NCI-H524 treated with DMSO at 0.1 percent for 48 hours (cell line): ENCODE measurements at places on chromosomes 3 and 15.

- no peak for DNase-seq
Observed at GRCh38 chr15:40470423-40471104, at the start of gene CHST14. Gene CHST14, plus strand, starts transcription at chr15:40470984. Its CDS starts 230 bp downstream, at chr15:40471214.

DNA sequence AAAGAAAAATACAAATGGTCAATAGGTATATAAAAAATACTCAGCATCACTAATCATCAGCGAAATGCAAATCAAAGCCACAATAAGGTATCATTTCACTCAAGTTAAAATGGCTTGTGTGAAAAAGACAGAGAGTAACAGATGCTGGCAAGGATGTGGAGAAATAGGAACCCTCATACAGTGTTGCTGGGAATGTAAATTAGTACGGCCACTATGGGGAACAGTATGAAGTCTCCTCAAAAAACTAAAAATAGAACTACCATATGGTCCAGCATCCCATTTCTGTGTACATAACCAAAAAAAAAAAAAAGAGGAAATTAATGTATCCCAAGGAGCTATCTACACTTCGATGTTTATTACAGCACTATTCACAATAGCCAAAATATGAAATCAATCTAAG, 98.1 kb upstream of the TGFBR2 start:
- DNase-seq: peak; percentile 24

- DNase-seq: no peak
Observed at GRCh38 chr3:72533591-72534473, 314.4 kb downstream of the SHQ1 start.

- DNase-seq: no peak
Observed at GRCh38 chr15:92053753-92054316, 200.3 kb downstream of the SLCO3A1 start.

DNA sequence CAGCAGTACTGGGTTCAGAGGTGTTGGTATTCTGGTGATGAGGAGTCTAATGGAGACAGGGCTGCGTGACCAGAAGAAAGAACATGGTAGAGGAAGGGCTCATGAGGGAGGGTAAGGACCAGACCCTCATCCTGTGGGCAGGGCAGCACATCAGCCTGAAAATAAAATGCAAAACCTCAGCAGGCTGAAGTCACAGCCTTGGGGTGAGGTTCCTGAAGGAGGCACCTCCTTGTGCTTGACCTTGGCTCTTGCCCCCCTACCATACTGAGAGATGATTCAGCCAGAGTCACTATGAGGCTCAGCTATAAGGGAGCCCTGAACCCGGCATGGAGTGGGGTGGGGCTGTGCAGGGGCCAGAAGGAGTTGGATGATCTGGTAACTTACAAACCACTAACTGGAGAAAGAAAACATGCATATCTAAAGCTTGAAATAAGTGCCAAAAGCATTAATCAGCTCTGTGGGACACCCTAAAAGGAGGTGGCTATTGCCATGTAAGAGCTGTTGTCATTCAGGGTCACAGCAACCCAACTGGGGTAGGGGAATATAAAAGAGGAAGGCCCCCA, 60.2 kb downstream of the CORO2B start:
- DNase-seq: no peak

DNA sequence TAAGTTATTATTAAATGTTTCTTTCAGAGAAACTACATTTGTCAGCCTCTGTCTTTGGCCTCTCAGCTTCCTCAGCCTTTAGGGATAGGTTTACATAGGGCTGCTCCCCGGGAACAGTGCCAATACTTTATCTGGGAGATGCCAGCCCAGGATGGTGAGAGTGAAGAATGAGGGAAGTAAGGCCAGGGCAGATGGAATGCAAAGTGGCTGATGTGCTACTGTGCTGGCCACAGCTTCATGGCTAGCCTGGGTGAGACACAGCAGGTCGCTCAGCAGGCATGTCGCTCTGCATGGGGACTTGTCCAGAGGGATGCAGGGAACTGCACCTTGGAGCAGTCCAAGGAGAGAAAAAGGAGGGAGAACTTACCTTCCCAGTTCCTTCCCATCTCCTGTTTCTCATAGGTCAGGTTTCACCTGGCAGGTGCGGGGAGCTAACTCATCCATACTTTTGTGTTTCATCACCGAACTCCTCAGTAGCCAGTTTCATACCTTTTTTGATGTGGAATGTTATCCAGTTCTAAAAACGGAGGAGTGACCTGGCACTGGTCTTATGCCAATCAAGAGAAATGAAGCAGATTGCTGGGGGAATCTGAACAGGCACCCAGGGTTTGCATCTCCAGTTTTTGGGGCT, 30.9 kb upstream of the C15orf39 start:
- DNase-seq: no peak

DNA sequence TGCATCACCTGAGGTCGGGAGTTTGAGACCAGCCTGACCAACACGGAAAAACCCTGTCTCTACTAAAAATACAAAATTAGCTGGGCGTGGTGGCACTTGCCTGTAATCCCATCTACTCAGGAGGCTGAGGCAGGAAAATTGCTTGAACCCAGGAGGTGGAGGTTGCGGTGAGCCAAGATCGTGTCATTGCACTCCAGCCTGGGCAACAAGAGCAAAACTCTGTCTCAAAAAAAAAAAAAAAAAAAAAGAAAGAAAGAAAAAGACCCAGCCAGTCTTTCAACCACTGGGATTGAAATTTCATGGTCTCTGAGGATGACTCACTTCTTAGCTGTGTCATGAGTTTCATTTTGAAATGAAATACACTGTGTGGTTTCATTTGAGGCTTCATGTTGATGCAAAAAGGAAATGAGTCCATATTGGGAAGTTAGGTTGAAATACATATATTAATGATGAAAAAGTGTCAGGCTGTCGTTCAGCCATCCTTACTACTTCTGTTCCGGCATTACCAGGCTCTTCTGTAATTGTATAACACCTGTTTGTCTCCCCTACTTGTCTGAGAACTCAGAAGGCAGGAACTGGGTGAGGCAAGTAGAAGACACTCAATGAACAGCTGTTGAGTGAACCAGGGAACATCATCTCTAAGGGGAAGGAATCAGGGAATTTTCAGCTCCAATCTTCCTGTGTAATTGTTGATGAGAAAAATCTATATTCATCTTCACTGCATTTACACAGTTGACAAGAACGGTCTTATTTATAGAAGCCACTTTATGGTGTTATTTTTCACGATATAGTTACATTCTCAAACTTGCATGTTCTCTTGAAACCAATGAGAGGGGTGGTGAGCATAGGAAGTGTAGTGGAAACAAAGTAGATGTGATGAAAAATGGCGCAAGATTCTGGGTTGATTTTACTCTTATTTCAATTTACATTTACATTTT, 87.4 kb downstream of the NFKBIZ start:
- DNase-seq: no peak

- DNase-seq: no peak
Observed at GRCh38 chr15:67433495-67434099, 87.3 kb upstream of the C15orf61 start.

GRCh38 chr3:57038466-57039164, 21.8 kb upstream of the SPATA12 start:
- no peak for DNase-seq

DNA sequence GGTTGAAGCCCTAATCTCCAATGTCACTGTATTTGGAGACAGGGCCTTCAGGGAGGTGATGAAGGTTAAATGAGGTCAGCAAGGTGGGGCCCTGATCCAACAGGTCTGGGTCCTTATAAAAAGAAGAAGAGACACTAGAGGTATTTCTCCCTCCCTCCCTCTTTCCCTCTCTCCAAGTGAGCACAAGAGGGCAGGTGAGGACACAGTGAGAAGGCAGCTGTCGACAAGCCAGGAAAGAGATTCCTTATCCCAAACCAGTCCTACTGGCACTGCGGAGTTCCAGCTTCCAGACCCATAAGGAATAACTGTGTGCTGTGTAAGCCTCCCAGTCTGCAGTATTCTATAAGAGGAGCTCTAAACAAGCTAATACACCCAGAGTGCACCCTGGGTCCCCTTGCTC, 134.7 kb downstream of the ADAMTS17 start:
- no peak for DNase-seq

GRCh38 chr15:46242935-46243334, 608.1 kb downstream of the SQOR start:
- no peak for DNase-seq

DNA sequence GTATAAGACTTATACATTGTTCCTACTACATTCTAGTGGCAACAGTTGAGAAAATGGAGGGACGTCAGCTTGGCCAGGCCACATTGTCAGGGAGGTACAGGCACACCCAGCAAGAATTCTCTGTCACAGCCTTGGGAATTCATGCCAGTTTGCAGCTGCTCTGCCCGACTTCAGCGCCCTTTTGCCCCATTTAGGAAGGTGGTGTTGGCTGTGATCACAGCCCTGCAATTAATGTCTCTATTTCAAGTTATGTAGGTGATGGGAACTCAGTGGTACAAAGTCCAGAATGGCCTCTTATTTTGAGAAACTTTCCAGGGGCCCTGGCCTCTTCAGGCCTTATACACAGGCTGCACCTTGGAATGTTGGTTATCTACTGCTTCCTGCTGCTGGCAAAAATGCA, 26.7 kb downstream of the AMOTL2 start:
- no peak for DNase-seq

DNA sequence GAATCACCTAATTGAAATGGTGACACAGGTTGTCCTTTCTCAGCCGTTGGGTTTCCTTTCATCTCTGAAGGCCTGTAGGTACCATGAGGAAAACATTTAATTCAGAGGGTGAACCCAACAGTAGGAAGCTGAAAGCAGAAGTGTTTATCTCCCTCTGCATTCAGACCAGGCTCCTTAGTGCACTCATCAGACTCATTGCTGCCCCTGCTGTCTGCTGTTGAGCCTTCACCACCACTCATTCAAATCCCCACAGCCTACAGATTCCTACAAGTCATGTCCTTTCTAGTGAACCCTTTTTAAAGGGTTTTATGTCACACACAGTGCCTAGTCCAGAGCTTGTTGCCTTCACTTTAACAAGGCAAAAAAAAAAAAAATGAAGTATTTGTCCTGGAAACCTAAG, 13.4 kb downstream of the WDR48 start:
- no peak for DNase-seq

GRCh38 chr15:44265757-44266156, 22.8 kb upstream of the GOLM2 start:
- no peak for DNase-seq

DNA sequence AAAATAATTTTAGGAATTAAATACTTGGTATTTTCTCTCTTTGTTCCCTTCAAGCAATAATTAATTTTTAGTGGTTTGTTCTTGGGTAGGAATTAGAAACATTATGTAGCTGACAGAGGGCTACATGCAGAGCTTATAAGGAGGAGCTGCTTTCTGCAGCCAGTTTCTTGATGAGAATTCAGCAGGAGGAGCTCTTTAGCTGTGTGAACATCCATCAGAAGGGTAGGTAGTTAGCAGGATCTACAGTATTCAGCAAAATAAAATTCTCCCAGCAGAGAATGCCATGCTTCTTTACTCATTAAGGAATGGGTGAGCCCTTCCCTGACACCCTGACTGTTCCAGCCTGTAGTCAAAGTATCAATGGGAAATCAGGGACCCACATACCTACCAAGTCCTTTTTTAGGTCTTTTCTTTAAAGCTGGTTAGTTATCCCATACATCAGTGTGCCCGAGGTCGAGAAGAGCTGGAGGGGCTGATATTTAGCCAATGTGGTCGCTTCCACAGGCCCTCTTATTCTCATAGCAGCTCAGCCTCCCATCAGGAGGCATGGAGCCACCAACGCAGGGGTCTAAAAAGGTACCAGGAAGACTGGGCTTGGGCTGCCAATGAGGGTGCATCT, 54.0 kb downstream of the KCNAB1 start:
- peak; percentile 15 for DNase-seq
